ENCODE measurements at places on chromosomes 7 and 10.

DNA sequence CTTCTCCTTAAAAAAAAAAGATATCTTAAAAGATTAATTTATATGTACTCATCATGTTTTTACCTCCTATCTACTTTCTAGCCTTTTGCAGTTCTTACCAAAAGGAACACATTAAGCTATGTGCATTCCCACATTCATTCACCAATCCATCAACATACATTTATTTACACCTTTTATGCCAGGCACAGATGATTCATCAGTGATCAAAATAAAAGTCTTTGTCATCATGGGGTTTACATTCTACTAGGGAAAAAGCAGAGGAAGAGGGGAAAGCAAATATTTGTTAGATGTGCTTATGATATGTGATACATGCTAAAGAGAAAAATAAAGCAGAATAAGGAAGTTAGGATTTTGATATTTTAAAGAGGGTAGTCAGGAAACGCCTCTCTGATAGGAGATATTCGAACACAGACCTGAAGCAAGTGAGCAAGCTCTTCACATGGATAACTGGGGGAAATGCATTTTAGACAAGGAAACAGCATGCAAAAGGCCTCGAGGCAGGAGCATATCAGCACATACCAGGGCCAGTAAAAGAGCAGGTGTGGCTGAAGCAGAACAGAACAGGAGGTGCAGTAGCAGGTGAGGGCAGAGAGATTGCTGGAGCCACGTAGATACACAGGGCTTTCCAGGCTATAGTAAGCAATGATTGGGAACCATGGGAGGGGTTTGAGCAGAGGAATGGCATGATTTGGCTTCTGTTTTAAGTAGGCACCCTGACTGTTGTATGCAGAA, 67.4 kb downstream of the REEP3 start:
- no peak for DNase-seq

DNA sequence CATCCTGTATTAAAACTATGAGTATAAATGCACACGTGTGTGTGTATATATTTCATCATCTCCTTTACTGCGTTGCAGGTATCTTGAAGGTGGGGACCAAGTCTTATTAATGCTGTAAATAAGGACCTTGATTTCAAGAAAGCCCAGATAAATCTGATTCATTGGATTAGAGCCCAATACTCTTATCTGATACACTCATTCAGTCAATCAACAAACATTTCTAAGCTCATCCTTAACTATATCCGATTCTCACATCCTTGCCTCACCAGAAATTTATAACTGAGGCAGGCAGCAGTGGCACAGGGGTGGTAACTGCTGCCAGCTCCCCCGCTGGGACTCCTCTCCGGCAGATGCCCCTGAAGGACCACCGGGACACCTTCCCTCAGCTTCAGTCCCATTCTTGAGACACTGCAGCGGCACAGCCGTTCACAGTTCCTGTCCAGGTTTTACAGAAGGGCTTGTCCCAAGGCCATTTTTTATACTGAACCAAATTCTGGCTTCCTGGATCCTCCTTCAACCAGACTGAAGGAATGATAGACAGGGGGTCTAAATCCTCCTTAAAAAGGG, 54.0 kb downstream of the BRI3 start:
- DNase-seq: no peak

- no peak for DNase-seq
Measured at GRCh38 chr10:132708441-132708840, 77.5 kb downstream of the NKX6-2 start.

DNA sequence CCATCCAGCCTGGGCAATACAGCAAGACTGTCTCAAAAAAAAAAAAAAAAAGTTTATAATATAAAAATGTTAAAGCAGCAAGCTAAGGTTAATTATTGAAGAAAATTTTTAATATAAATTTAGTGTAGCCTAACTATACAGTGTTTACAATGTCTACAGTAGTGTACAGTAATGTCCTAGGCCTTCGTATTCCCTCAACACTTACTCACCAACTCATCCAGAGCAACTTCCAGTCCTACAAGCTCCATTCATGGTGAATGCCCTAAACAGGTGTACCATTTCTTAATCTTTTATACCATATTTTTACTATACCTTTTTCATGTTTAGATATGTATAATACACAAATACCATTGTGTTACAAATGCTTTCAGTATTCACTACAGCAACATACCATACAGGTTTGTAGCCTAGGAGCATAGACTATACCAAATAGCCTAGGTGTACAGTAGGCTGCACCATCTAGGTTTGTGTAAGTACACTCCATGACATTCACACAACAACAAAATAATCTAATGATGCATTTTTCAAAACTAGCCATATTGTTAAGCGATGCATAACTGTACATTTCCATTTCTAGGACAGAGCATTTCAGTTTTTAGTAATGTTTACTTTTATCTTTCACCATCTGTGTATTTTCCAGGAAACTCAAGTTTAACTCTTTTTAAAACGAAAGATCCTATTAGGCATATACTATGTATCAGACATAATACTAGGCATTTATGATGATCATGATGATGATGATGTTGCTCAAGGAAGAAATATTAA, 43.3 kb downstream of the CNOT4 start:
- DNase-seq: no peak

GRCh38 chr7:50695026-50695425, 87.7 kb downstream of the GRB10 start:
- peak; percentile 39 for DNase-seq

DNA sequence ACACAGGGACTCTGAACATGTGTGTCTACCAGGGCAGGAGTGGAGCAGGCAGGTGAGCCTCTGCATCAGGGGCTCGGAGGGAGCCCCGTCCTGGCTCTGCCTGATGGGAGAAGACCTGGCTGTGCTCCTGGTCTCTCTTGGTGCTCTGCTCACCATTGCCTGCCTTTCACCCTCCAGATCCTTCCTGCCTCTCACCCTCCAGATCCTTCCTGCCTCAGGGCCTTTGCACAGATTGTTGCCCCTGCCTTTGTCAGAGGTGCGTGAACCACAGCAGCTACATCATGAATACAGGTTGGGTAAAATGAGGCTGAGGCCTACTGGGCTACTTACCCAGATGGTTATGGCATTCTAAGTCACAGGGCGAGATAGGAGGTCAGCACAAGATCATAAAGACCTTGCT, 16.6 kb downstream of the COL26A1 start:
- no peak for DNase-seq

- DNase-seq: no peak
Measured at GRCh38 chr7:2908103-2908683, 64.1 kb upstream of the GNA12 start.

DNA sequence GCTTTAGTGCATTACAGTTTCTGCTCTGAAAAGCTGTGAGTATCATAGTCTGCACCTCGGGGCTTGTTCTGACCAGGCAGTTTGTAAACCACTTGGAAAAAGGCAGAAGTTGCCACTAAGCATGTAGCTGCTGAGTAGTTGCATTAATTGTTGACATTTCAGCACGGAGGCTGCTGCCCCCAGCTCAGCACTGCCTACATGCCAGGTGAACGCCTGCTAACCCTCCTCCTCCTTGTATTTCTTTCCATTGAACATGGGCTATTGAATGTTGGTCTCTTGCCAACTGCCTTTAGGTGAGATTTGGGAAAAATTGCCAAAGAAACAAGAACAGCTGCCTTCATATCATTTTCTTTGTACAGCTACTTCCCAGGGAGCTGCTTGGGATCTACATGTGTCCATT, 164.2 kb downstream of the RAPGEF5 start:
- no peak for DNase-seq

DNA sequence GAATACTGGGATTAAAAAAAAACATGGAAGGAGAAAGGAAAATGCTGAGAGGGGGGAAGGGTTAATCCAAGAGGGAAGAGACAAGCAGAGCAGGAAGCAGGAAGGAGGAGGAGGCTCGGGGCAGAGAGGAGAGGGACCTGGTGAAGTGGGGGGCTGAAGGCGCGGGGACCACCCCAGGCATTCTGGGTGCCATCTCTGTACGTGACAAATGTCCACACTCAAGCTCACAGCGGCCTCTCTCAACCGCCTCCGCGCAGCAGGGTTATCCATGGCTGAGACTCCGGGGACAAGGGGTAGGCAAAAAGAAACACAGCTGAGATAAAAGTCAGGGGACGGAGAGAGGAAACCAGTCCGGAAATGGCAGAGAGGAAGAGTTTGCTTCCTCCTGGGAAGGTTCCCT, 33.9 kb downstream of the EN2 start:
- no peak for DNase-seq

DNA sequence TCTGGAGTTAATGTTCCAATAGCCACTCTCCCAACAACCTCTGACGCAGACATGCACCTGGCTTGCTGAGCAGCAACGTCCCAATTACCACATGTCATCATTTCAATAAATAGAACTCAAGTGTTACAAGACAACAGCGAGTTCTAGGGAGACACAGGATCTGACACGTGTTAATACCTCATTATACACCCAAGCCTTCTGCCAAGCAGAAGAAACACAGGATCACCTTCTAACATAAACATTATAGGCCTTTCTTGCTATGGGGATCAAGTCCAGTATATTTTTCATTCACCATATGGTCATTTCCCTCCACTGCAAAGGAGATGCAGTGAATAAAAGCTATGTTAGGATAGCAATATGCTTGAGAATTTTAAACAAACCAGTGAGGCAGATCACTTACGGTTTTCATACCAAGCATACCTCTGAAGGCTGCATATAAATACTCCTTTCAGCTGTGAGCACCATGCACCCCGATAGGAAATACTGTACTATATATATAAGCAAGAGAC, 74.2 kb downstream of the JAZF1 start:
- no peak for DNase-seq

Data from inflammatory macrophage treated with lipopolysaccharide for 1 hour (primary cell).